AG09309 (cell line): ENCODE measurements at places on chromosomes 5 and 9.

DNA sequence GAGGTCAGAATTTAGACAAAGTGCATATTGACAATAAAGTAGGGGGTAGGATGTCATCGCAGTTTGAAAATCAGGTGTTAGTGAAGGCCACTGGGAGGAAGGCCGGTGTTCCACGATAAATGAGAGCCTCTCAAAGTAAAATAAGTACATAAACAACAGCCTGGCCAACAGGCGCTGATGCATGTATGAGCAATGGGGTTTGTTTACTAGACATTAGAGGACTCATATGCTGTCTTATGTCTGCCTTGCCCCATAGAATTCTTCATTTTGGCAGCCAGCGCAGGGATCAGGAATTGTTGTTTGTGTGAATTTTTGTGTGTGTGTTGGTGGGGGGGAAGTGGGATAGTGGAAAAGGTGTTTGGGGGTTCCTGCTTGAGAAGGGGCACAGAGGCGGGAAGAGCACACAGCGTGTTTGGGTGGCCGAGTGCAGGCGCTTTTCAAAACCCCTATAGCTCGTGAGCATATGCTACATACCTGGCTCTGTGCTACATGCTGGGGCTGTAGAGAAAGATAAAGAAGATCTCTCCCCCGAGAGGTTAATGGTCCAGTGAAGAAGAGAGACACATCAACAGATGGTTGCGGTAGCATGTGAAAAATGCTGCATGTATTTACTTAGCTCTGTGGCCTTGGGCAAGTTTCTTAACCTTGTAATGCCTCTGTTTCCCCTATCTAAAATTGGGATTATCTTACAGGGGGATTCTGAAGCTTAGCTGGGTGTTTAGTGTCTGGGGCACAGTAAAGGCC is 11.5 kb downstream of the SNX30 start:
- no peak for DNase-seq

DNA sequence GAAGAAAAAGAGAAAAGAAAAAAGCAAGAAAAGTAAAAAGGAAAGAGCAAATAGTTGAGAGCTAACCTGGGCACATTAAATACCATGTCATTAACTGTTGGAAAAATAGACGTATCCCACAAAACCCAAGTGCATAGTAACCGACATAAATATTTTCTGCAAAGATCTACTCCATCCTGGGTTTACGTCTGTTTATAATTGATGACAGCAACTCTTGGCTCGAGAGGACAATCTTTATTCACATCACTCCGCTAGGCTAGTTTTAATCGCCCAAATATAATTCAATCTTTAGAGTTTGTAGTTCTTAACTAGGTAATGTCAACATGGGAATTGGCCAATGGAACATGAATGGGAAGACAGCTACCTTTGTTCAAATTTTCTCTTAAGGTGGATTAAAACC is 321.7 kb upstream of the TNC start:
- no peak for DNase-seq

- no peak for DNase-seq
Observed at GRCh38 chr9:33164138-33164809, 2.9 kb downstream of the B4GALT1 start.

GRCh38 chr5:8906303-8906967 is 639.4 kb downstream of the SEMA5A start:
- peak; percentile 46 for DNase-seq

DNA sequence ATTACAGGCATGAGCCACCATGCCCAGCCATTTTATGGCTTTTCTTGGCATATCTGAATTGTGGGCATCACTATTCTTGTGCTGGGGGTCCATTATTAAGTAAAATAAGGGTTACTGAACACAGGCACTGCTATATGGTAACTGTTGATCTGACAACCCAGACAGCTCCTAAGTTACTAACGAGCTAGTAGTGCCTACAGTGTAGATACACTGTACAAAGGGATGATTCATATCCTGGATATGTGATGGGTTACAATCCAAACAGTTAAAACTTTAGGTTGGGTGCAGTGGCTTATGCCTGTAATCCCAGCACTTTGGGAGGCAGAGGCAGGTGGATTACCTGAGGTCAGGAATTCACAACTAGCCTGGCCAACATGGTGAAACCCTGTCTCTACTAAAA is 4.3 kb downstream of the CD14 start:
- DNase-seq: no peak

GRCh38 chr5:110872963-110873362 is 134.2 kb downstream of the SLC25A46 start:
- DNase-seq: no peak
